Fibroblast of villous mesenchyme (primary cell): ENCODE measurements at places on chromosomes 1 and 21. TPM values are rescaled to one million over a fixed set of nuclear protein-coding genes. Genes with fewer than 3 reads are reported as not detected.

GRCh38 chr1:66929146-66929688 is 4.4 kb downstream of the MIER1 start:
- no peak for DNase-seq

DNA sequence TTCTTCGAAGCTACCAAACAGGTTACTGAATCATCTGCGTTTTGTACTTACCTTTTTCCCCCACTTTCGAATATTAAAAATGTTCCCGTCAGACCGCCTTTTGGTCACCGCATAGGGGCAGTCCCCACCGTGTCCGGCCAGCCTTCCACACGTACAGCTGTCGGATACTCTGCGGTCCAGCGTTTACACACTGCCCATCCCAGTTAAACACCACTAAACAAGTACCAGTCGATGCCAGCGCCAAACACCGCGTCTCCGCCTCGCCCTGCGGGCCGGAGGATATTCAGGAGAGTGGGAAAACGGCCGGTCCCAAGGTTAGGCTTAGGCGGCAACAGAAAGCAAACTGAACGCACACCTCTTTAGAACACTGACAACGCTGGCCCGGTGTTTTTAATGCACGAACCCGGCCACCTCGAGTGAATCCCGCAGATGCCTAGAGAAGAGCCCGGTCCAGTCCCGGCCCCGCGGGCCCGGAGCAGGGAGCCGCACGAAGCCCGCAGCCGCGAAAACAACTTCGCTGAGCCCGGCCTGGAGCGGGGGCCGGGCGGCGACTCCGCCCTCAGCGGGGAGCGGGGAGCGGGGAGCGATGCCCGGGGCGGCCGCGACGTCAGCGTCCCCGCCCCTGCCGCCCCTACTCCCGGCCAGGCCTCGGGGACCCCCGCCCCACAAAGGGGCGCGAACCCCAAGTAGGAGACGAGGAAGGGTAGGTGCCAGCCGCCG is 730 bp upstream of the PHF13 start:
- peak; percentile 55 for DNase-seq

DNA sequence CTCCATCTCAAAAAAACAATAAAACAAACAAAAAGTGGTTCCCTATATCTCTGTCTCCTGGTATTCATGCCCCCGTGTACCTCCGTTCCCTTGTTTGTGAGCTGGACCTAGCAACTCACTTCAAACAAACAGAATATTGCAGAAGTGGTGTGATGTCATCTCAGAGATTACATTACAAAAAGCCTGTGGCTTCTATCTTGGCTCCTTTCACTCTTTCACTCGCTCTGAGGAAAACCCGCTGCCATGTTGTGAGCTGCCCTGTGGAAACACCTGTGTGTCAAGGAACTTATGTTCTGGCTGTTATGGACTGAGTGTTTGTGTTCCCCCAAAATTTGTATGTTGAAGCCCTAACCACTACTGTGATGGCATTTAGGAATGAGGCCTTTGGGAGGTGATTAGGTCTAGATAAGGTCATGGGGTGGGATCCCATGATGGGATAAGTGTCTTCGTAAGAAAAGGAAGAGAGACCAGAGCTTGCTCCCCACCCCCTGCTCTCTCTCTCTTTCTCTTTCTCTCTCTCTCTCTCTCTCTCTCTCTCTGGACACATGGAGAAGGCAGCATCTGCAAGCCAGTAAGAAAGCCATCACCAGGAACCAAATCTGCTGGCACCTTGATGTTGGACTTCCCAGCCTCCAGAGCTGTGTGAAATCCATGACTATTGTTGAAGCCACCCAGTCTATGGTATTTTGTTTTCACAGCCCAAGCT is 7.4 kb upstream of the HYI start:
- no peak for DNase-seq

GRCh38 chr1:9180111-9180819 is 51.4 kb upstream of the GPR157 start:
- DNase-seq = peak; percentile 40

DNA sequence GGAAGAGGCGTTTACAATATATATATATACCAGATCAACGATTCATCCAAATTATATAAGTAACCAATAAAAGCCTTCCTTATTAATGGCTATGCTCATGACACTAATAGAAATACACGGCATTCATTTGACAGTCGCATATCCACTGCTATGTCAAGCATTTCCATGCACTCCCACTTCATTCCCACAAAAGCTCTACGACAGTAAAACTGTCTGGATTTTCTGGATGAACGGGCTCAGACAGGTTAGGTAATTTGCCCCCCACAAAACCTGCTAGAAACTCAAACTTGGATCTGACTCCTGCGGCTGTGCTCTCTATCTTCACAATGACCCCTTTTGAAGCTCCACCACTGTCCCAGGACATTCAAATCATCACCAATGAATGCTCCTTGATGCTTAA is 11.4 kb downstream of the DNAJC11 start:
- DNase-seq = no peak

- DNase-seq = peak; percentile 87
These were observed 6.3 kb upstream of the TMEM39B start for GRCh38 chr1:32066489-32066873.

DNA sequence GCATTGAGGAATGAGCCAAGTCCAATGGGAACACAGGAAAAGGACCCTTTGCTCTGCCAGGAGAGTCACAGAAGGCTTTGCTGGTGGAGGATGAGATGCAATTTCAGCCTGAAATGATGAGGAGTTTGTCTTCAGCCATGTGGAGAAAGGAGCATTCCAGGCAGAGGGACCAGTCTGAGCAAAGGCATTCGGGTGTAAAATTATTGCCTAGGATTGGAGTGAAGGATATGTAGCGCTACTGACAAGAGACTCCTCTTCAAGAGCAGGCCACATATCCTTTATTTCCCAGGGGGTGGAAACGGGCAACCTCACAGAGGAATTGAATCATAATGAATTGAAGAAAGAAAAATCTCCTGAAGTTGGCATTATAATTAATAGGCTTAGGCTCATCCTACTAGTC is 1.1 kb upstream of the CSF1 start:
- DNase-seq = no peak

DNA sequence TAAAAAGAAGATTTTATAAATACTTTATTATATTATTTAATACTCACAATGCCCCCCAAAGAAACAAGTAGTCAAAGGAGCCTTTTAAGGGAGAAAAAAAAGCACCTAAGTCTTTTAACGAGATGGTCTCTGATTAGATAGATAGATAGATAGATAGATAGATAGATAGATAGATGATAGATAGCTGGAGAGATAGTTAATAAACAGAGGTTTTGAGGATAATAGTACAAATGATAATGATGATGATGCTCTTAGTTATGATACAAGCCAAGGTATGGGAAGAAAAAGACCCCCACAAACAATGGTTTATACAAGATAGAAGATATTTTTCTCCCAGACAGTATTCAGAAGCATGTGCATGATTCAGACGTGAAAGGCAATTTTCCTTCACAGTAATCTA is 14.6 kb upstream of the EDEM3 start:
- DNase-seq = no peak

DNA sequence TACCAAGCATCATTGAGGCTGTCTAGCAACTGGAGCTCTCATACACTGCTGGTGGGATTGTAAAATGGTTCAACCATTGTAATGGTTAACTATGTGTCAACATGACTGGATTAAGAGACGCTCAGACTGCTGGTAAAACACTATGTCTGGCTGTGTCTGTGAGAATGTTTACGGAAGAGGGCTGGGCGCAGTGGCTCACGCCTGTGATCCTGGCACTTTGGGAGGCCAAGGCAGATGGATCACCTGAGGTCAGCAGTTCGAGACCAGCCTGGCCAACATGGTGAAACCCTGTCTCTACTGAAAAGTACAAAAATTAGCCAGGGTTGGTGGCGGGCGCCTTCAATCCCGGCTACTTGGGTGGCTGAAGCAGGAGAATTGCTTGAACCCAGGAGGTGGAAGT is 4.8 kb upstream of the FCRLA start:
- peak; percentile 10 for DNase-seq

DNA sequence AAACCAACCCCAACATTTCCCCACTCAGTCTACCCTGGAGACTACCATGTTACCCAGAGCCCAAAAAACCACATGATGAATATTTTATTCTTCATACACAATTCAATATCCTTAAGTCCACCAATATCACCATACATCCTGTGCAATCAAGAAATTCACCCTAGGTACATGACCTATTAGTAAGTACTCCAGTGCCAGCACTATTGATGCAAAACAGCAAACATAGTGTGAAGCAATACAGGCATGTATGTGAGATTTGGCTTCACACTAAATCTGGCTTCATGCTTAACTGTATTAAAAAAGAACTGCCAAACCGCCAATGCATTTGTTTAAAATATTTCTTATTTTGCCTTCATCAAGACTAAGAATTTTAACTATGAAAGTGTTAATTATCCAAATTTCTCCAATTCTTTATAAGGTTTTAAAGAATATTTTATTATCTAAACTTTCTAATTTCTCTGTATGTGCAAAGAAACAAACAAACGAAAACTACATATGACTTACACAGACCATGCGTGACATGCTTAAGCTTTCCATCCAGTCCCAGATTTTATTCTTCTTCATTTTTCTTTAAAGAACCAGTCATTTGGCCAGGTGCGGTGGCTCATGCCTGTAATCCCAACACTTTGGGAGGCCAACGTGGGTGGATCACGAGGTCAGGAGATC is 22.4 kb upstream of the TMEM125 start:
- DNase-seq = no peak

DNA sequence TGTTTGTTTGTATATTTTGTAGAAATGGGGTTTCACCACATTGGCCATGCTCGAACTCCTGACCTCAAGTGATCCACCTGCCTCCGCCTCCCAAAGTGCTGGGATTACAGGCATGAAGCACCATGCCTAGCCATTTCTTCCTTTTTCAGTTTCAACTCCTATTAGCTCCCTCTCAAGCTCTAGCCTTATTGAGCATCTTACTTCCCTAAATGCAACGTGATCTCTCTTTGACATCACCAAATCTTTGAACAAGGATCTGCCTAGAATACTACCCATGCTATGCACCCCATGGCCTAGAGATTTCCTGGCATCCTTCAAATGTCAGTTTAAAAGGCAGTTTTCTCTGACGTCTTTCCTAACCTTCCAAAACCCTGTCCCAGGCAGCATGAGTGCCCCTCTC is 91.1 kb upstream of the NR5A2 start:
- DNase-seq = no peak

- DNase-seq = no peak
These were observed 43.4 kb downstream of the PLPP3 start for GRCh38 chr1:56535939-56536338.

DNA sequence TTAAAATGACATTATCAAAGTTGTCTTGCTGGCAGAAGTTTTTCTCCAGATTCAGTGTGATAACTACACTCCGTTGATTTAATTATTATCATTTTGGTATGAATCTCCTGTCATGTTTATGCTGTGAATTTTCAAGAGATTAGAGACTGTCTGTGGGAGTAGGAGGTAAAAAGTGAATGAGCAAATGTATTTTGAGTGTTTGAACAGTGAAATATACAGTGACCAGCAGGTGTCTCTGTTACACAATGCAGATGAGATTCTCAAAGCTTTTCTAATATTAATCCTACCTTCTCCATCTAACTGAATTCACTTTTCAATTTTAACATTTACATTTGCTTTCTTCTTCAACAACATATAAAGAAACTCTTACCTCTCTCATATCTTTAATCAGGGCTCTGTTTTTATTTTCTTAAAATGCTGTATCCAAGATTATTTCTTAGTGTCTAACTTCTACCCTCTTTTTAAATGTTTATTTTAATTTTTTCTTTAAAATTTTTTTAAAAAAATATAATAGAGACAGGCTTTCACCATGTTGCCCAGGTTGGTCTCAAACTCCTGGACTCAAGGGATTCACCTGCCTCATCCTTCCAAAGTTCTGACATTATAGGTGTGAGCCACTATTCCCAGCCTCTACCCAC is 20.9 kb upstream of the HSPA13 start:
- DNase-seq = peak; percentile 37

GRCh38 chr1:43352881-43353280 is 5.9 kb upstream of the CDC20 start:
- DNase-seq = no peak

DNA sequence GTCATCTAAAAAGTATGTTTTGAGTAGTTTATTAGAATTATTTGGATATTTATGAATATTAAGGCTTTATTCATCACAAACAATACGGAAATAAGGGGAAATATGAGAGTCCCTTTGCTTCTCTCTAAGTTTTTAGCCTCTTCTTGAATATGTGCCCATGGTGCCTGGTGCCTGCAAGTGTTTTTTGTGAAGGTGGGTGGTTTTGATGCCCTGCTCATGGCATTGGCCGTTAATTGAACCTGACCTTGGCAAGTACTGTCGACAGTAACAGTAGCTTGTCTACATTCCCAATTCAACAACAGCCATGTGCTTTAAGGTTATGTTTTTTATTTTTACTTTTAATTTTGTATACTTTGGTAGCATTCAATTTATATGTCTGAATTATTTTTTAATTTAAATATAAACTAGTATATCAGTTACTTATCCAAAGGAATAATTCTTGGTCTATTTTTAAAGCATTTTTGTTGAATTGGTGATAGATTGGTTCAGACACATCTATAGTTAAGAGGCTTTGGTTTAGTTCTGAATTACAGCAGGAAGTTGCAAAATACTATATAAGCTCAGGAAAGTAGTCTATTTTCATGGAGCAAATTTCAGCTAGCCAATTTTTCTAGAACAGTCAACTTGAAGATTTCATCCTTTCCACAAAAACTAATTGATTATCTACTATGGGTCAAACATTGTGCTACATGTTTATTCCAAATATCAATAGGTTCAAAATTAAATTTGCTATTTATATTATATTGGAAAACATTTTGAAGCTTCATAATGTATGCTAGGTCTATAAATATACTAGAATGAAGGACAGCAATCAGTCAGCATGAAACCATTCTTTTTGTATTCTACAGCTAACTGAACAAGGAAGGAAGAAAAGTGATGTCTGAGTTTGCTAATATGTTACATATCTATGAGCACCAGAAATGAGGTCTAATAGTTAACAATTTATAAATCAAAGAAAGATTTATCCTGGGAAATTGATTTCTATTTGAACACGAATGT is 184.4 kb downstream of the MRPL39 start:
- no peak for DNase-seq

- no peak for DNase-seq
These were observed 35.6 kb upstream of the USH2A start for GRCh38 chr1:216458812-216459211.

DNA sequence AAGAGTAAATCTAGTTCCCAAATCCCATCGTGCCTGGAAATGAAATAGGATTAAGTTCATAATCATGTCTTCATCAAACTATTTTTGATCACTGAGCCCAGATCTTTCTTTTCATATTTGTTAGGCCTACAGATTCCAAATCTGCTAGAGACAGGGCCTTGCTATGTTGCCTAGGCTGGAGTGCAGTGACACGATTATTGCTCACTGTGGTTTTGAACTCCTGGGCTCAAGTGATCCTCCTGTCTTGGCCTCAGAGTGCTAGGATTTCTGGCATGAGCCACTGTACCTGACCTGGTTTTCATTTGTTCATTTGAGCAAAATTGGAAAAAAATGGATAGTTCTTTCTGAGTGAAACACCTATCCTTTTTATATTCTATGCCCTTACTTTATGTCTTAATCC is 28.0 kb upstream of the DIPK1A start:
- no peak for DNase-seq

- no peak for DNase-seq
These were observed 177.7 kb downstream of the URB2 start for GRCh38 chr1:229803626-229804217.

Gene SPRR2G
- not detected in 2 replicates for total RNA-seq

Gene ATP1B1
- total RNA-seq = 20.6 and 37.1 TPM in 2 replicates

Gene PFDN2
- 25.9 and 26.1 TPM in 2 replicates for total RNA-seq

Gene SMG7
- 22.9 and 36.7 TPM in 2 replicates for total RNA-seq

Gene NES
- 66.4 and 66.9 TPM in 2 replicates for total RNA-seq

Gene CD5L
- total RNA-seq = not detected in 2 replicates

Gene SPATA17
- under 0.01 and 0.86 TPM in 2 replicates for total RNA-seq

Gene PLK3
- total RNA-seq = 44.0 and 44.5 TPM in 2 replicates

Gene NR5A2
- total RNA-seq = under 0.01 TPM in 1 of 2 replicates, not detected in the other

Gene DR1
- 27.7 and 45.8 TPM in 2 replicates for total RNA-seq
